ENCODE measurements at places on chromosomes 6 and 20.

DNA sequence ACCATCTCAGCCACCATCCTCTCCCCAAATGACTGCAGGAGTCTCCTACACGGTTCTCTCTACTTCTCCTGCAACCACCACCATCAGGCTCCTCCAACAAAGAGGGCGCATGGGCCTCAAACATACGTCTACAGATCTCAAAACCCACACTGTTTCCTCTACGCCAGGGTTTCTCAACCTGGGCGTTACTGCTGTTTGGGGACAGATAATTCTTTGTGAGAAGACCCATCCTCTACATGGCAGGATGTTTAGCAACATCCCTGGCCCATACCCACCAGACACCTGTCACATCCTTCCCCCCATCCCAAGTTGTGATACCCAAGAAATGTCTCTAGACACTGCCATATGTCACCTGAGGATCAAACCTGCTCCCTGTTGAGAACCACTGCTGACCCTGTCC is 45.0 kb downstream of the ELMO2 start:
- DNase-seq: no peak

DNA sequence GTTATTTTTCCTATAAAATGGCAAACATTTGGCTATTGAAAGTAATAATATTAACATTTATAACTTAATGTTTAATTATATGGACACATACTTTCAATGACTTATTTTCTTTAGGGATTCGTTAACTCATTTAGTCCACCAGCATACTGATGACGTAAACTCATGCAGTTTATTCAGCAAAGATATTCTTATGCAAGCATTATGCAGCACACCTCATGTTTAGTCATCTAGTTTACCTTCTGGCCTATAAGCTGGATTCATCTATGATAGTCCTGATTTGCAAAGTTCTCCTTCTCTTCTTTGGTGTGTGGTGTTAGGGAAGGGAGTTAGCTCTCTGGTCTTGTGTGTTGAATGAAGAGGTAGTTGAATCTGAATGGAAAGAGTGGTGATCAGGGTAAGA is 60.0 kb downstream of the OR2J2 start:
- no peak for DNase-seq

GRCh38 chr6:123415844-123416468 is 220.8 kb downstream of the TRDN start:
- peak; percentile 58 for DNase-seq

DNA sequence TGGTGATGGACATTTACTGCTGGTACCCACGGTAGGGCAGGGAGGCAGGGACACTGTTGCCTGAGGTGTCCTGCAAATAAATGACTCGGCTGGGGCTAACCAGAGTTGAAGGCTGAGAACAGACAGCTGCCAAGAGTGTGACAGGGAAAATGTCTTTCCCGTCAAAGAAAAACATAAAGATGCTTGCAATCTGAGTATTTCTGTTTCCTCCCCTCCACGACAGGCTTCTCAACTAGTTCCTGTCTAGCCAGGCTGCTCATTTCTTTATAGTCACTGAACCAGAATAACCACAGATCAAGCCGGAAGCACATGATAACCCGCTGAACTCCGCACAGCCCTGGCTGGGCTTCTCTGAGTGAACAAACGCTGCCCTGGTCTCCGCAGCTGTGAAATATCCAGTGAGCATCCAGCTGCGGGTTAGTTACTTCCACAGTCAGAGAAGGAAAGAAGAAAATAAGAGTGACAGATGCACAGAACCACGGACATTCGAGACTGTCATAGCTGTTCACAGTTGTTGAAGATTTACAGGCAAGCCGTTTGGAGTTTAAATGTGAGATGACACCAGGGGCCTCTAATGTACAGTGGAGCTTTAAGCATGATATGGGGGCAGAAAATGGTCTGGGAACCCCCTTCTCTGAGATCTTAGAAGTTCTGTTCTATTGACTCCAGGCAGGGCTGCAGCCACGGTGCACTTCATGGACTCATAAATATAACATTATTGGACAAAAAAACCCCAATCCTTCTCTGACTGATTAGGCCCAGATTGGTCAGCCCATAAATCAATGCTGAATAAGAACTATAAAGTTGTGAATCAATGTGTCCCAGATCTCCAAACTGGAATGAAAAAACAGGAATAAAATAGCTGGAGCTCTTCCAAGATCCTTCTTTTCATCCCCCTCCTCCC is 299.9 kb upstream of the SUPT3H start:
- DNase-seq: peak; percentile 84

GRCh38 chr6:125201961-125202729 is 48.6 kb downstream of the TPD52L1 start:
- DNase-seq: peak; percentile 34

Measured in kidney capillary endothelial cell (primary cell).